NCI-H1694 (cell line): ENCODE measurements at places on chromosomes 13 and 19.

GRCh38 chr19:11087870-11088505 is 1.3 kb upstream of the LDLR start:
- DNase-seq: no peak

GRCh38 chr13:48501705-48502104 is 31.2 kb downstream of the RCBTB2 start:
- DNase-seq: no peak

DNA sequence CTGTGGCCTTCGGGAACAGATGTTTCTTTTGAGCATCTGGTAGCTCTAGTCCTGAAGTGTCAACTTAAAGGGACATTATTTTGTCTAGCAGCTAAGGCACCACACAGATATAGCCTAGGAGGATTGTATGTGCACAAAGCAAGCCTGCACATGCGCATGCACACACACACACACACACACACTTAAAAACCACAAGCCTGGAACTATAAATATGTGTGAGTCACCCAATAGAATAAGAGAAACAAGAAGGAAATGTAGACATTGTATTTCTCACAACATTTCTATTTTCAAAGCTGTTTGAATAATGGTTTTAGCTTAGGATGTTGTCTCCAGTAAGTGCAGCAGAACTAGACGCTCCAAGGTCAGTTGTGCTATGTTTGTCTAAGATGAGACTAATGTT is 516.5 kb downstream of the SUCLA2 start:
- DNase-seq: no peak

GRCh38 chr13:76969488-76970365 is 21.4 kb downstream of the ACOD1 start:
- DNase-seq: no peak

- DNase-seq: no peak
These were observed 83.2 kb upstream of the IRS2 start for GRCh38 chr13:109869312-109870237.

- no peak for DNase-seq
These were observed at the start of gene MEDAG for GRCh38 chr13:30905932-30906383. Gene MEDAG, plus strand, starts transcription at chr13:30906271. Its CDS starts 245 bp downstream, at chr13:30906516.

- no peak for DNase-seq
These were observed 70.4 kb upstream of the GPR183 start for GRCh38 chr13:99377641-99378040.
